Osteocyte (in vitro differentiated cells): ENCODE measurements at places on chromosomes 6 and 20.
A peak's percentile ranks its signal among the peaks of the same experiment; 100 is the strongest.

- no peaks in the 10 kb centered on the region for H3K36me3 ChIP-seq
- H3K27ac ChIP-seq: no peak overlapping the region
- no peak overlapping the region for H3K4me3 ChIP-seq
Observed at GRCh38 chr6:168841609-168842278, 400.8 kb downstream of the SMOC2 start.

DNA sequence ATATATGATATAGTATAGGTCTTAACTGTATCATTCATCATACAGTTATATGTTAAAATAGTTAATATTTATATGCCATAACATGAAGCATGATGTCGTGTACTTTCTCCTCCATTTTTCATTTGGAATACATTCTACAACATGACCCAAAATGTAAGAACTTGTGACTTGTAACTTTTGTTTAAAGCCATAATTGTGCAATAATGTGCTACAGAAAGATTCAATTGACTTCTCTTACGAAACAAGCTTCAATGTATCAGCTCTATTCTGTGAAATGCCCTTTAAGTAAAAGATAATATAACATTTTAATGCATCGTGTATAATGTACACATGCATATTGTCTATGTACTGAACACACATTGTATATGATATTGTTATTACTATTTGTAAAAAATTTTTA is 76.7 kb upstream of the FABP7 start:
- peaks cover 2% of the 10 kb centered on the region for H3K36me3 ChIP-seq
- H3K27me3 ChIP-seq: no peaks in the 10 kb centered on the region
- no peak overlapping the region for H3K4me3 ChIP-seq

- H3K27ac ChIP-seq: no peak overlapping the region
- H3K27me3 ChIP-seq: no peaks in the 10 kb centered on the region
- no peaks in the 10 kb centered on the region for H3K36me3 ChIP-seq
- H3K4me3 ChIP-seq: no peak overlapping the region
- H3K4me1 ChIP-seq: peaks cover 62% of the 10 kb centered on the region
Observed at GRCh38 chr6:108739496-108740330, 108.5 kb upstream of the ARMC2 start.

DNA sequence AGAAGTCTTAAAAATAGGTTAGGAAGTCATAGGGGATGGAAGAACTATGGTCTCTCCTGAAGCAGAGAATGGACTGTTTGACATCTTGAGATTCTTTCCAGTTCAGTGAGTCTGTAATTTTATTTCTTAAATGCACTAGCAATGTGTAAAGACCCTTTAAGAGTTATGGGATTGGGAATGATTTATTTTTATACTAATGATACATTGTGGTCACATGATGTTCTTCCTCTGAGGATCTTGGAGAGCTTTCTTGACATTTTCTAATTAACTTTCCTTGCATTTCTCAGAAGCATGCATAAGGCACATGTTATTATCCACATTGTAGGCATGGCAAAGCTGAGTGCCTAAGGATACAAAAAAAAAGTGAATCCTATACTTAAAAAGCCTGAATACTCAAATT is 507.6 kb upstream of the NRSN1 start:
- no peak for DNase-seq
- H3K4me1 ChIP-seq: peaks cover 13% of the 10 kb centered on the region
- no peaks in the 10 kb centered on the region for H3K27me3 ChIP-seq
- H3K4me3 ChIP-seq: no peak overlapping the region
- H3K36me3 ChIP-seq: no peaks in the 10 kb centered on the region
- H3K27ac ChIP-seq: no peak overlapping the region

DNA sequence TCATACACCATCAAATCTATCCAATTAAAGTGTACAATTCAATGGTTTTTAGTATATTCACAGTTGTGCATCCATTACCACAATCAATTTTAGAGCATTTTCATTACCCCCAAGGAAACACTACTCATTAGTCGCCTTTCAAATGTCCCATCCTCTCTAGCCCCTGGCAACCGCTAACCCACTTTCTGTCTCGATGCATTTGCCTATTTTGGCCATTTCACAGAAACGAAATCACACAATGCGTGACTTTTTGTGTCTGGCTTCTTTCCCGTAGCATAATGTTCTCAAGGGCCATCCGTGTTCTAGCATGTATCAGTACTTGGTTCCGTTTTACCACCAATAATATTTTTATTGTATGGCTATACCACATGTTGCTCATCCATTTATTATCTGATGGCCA is 51.7 kb downstream of the PPP1R3G start:
- no peak overlapping the region for H3K27ac ChIP-seq
- no peaks in the 10 kb centered on the region for H3K27me3 ChIP-seq
- DNase-seq: no peak
- no peak overlapping the region for H3K4me3 ChIP-seq
- H3K36me3 ChIP-seq: no peaks in the 10 kb centered on the region

DNA sequence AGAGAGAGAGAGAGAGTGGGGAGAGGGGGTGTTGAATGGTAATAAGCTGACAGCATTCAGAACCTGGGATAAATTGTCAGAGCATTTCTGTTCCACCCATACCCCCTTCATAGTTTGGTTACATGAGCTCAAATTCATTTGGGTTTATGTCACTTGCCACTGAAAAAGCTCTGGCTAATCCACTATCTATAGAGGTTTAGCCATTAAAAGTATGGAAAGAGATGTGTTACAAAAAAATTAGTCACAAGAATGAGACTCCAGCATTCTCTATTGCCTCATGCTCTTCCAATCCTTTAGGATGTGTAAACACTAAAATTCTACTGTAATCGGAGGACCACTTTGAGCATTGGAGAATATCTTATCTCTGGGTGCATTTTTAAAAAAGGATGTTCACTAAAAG is 297.6 kb upstream of the TCF21 start:
- peaks cover 5% of the 10 kb centered on the region for H3K27me3 ChIP-seq
- peaks cover 5% of the 10 kb centered on the region for H3K4me1 ChIP-seq
- DNase-seq: no peak
- H3K27ac ChIP-seq: no peak overlapping the region
- no peak overlapping the region for H3K4me3 ChIP-seq

DNA sequence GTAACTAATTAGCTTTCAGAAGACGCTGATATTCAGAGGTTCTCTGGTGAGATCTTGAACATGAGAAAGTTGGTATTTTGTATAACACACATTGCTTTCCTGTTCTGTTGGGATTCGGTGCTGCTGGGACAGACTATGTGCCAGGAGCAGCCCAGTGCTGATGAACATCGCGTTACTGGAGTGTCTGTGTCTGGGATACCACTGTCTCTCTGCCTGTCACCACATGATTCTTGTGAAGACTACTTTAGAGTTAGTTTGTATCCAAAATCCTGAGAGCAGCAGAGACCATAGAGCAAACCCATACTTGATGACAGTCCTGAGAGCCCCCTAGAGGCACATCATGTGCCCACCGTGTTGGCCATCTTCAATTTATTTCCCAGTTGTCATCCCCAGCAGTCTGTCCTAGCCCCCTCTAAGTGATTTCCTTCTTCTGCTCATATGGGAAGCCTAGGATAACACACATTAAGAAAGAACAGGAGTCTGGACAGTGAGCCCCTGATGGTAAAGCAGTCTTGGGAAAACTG is 41.8 kb upstream of the TINAG start:
- H3K4me3 ChIP-seq: no peak overlapping the region
- peaks cover 9% of the 10 kb centered on the region for H3K4me1 ChIP-seq
- no peak overlapping the region for H3K27ac ChIP-seq

DNA sequence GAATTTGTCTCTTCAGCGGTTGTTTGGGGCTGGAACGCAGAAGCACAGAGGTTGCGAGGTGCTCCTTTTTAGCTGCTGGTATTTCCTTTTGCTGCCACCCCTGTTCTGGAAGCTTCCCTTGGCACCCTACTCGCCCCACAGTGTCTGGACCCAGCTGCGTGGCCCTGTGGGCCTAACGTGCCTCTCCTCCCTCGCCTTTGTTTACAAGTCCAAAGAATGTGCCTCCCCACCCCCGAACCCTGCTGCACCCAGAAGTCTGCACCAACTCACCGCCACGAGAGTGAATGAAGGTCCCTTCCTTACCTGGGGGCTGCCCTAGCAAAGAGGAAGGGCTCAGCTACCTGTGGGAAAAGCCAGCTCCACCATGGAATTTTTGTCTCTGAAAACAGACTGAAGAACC is 139.7 kb upstream of the RPS6KA2 start:
- peak; percentile 77 for DNase-seq
- no peak overlapping the region for H3K27ac ChIP-seq
- H3K27me3 ChIP-seq: peaks cover 3% of the 10 kb centered on the region
- H3K4me3 ChIP-seq: no peak overlapping the region
- H3K4me1 ChIP-seq: no peaks in the 10 kb centered on the region

- H3K27ac ChIP-seq: no peak overlapping the region
- no peaks in the 10 kb centered on the region for H3K4me1 ChIP-seq
- no peak overlapping the region for H3K4me3 ChIP-seq
- DNase-seq: no peak
- H3K36me3 ChIP-seq: no peaks in the 10 kb centered on the region
- no peaks in the 10 kb centered on the region for H3K27me3 ChIP-seq
Observed at GRCh38 chr6:160789263-160790027, 87.4 kb downstream of the PLG start.

DNA sequence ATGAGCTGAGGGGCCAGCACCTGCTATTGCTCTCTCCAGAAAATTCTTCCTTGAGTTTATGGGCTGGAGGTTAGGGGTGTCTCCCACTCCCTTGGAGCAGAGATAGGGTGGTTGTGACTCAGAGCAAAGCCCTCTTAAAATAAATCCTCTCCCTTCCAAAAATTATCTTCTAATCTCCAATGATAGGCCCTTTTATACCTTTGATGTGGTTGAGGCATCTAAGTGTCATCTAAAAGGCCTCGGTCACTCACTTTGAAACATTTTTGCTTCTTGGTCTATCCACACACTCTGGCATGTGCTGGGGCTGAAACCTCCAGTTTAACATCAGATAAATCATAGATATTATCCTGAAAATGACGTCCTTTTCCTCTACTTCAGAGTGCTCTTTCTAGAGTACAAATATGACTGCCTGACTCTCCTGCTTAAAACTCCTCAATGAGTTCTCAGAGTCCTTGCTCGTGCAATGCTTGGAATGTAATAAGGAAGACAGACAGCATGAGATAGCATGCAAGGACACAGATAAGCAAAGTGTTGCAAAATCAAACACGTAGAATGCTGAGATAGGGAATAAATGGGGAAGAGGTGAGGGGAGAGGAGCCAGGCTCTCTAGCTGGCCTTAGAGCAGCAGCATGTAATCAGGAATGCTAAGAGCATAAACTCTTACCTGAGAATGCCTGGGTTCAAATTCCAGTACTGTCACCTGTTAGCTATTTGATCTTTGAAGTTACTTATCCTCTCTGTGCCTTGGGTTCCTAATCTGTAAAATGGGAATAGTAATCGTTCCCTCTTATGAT is 374.1 kb upstream of the CITED2 start:
- H3K4me3 ChIP-seq: no peak overlapping the region
- no peaks in the 10 kb centered on the region for H3K36me3 ChIP-seq
- H3K27ac ChIP-seq: peak overlapping the region; percentile 20
- H3K4me1 ChIP-seq: peaks cover 75% of the 10 kb centered on the region
- DNase-seq: no peak

DNA sequence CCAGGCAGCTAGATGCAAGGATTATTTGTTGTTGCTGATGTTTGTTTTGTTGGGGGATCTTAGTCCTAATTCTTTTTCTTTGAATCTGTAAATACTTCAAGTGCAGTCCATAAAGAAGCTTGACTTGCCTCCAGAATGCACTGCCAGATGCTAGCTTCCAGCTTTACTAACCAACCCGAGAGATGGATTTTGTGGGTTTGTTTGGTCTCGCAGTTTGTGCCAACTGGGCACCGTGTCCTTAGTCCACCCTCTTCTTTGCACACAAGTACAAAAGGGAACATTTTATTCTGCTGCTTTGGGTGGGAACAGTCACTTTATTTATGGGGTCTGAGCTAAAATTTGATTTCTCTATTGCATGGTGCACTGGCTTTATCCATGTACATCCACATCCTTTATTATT is 212.0 kb downstream of the PLCB1 start:
- no peak for DNase-seq
- H3K36me3 ChIP-seq: no peaks in the 10 kb centered on the region
- no peaks in the 10 kb centered on the region for H3K27me3 ChIP-seq

- H3K27ac ChIP-seq: no peak overlapping the region
- H3K36me3 ChIP-seq: no peaks in the 10 kb centered on the region
- no peak overlapping the region for H3K4me3 ChIP-seq
- H3K4me1 ChIP-seq: no peaks in the 10 kb centered on the region
Observed at GRCh38 chr20:4369798-4370124, 351.9 kb upstream of the PRND start.

- no peak for DNase-seq
- no peak overlapping the region for H3K4me3 ChIP-seq
- H3K27me3 ChIP-seq: peaks cover 25% of the 10 kb centered on the region
- no peak overlapping the region for H3K27ac ChIP-seq
- H3K36me3 ChIP-seq: no peaks in the 10 kb centered on the region
Observed at GRCh38 chr20:53964067-53964466, 106.3 kb downstream of the BCAS1 start.

GRCh38 chr6:160160450-160160849 is 38.8 kb downstream of the SLC22A1 start:
- H3K27me3 ChIP-seq: no peaks in the 10 kb centered on the region
- no peak overlapping the region for H3K27ac ChIP-seq
- H3K4me1 ChIP-seq: peaks cover 11% of the 10 kb centered on the region

DNA sequence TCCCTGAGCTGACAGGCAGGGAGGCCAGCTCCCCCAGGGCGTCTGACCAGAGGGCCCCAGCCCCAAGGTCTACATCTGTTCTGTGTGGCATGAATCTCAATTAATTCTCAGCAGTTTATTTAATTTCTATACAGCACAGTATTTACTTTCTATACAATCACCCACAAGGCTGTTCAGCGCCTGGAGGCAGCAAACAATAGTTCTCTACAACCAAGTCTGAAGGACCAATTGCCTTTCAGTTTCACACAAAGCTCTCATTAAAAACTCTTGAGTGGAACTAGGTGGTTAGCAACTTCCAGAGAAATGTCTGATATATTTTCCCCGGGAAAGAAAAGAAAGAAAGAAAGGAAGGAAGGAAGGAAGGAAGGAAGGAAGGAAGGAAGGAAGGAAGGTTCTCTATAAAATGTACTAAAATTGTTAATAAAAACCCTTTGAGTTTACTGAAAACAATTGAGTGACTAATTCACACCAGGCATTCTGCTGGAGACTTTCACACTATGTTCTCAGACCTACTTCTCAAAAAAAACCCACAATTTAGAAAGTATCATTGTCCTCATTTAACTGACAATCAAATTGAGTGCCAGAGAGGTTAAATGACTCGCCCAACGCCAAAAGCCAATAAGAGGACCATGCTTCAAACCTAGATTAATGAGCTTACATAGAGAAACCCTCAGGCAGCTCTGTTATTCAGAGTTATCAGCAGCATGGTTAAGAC is 62.5 kb downstream of the METTL24 start:
- H3K36me3 ChIP-seq: no peaks in the 10 kb centered on the region
- H3K4me1 ChIP-seq: no peaks in the 10 kb centered on the region
- no peak overlapping the region for H3K27ac ChIP-seq
- no peak overlapping the region for H3K4me3 ChIP-seq

- DNase-seq: peak; percentile 74
- H3K4me3 ChIP-seq: no peak overlapping the region
- no peaks in the 10 kb centered on the region for H3K36me3 ChIP-seq
- H3K4me1 ChIP-seq: no peaks in the 10 kb centered on the region
Observed at GRCh38 chr20:24764027-24764793, 184.9 kb upstream of the CST7 start.
